Activated CD4-positive, alpha-beta T cell treated with anti-CD3 and anti-CD28 coated beads, Interleukin-2, amount 50 U/mL, for 24 hours (primary cell): ENCODE measurements at places on chromosomes 7 and 10.

DNA sequence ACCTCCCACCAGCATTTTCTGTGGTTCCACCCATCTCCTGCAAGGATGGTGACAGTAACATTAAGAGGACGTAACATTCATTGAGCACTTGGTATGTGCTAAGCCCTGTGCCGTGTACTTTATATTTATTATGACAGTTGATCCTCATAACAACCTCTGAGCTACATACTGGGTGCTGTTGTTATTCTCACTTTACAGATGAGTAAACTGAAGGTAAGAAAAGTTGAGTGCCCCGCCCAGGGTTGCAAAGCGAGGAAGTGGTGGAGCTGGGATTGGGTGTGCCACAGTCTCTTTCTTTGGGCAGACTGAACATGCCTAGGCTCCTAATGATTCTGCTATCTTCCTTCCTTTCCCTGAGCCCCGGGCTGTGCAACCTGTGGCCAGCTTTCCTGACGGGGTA lies 107.4 kb downstream of the SH3PXD2A start:
- DNase-seq: no peak

- DNase-seq: no peak
Measured at GRCh38 chr7:27994639-27995038, 186.0 kb downstream of the JAZF1 start.

DNA sequence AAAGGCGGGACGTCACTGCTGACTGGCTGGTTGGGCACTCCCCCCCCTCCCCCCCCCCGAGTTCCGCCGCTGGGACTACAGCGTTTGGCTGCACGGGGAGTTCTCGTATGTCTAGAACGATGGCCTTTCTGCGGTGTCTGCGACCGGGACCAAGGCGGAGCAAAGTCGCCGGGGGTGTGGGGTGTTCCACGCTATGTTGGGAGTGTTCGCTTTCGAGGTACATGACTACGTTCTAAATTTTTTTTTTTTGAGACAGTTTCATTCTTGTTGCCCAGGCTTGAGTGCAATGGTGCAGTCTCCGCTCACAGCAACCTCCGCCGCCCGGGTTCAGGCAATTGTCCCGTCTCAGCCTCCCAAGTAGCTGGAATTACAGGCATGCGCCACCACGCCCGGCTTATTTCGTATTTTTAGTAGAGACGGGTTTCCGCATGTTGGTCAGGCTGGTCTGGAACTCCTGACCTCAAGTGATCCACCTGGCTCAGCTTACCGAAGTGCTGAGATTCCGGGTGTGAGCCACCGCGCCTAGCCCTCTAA lies 573 bp upstream of the IDI1 start:
- DNase-seq: no peak

GRCh38 chr10:3829156-3830050 lies 44.4 kb upstream of the KLF6 start:
- DNase-seq: no peak
